ENCODE measurements at places on chromosomes 5 and 9.

GRCh38 chr5:140054086-140054689, 11.1 kb upstream of the NRG2 start:
- no peak for DNase-seq

GRCh38 chr9:33914887-33915628, 98.1 kb downstream of the UBE2R2 start:
- no peak for DNase-seq

GRCh38 chr5:137051161-137051560, 448.0 kb downstream of the SPOCK1 start:
- DNase-seq: no peak

GRCh38 chr5:180618829-180619562, 27.7 kb upstream of the SCGB3A1 start:
- DNase-seq: no peak

GRCh38 chr5:129361441-129362025, 98.6 kb upstream of the ADAMTS19 start:
- DNase-seq: no peak

- no peak for DNase-seq
These were observed 134.0 kb downstream of the SNX18 start for GRCh38 chr5:54651482-54652076.

DNA sequence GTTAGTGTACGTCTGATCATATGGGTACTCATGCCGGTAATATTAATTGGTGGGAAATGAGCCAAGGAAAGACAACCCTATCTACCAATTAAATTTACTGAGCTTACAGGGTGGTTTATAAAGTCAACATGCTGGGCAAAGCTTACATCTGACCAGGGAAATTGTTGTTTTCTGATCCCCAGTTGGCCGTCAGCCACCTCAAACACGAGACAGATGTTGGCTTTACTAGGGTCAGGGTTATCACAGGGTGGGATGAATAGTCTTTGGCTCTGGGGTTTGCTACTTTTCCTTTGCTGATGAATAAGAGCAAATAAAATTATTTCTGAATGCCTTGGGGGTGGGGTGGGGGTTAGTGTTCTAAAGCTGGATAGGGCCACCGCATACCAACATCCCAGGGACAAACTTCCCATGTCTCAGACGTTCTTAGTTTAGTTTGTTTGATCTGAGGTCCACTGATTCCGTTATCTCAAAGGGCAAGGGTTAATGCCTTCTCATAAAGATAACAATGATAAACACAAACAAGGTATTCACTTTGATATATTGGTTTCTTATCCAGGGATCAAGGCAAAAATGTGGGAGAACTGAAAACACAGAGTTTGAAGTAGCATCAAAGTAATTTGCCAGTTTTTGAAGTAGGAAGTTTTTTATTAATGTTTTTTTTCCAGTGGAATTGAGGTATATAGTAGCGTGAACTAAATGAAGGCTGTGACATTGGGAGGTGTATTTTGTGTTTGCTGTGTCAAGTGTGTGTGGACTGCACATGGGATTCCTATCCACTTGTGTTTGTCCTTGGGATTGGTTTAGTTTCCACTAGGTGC, 109.1 kb upstream of the RPS23 start:
- no peak for DNase-seq

Measured in cerebellar nuclear complex (tissue), 1 donor.